Activated T-cell treated with anti-CD3 and anti-CD28 coated beads for 24 hours (primary cell): ENCODE measurements at places on chromosomes 1 and 21.

DNA sequence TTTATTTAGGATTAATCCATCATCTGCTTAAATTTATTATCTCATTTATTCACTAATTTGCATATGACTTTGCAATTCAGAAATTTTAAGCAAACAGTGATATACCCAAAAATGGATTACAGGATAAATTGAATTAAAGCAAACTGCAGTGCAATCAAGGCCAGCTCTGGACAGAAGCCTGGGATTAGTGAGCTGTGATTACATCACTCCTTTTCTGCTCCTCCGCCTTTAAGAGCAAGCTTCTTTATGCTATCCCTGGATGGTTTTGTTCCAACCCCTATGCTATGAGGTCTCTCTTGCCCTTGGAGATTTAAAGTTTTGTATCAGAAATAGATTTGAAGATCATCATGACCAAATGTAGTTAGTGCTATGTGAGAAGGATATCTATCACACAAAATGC is 32.6 kb downstream of the GPR52 start:
- no peak for DNase-seq

DNA sequence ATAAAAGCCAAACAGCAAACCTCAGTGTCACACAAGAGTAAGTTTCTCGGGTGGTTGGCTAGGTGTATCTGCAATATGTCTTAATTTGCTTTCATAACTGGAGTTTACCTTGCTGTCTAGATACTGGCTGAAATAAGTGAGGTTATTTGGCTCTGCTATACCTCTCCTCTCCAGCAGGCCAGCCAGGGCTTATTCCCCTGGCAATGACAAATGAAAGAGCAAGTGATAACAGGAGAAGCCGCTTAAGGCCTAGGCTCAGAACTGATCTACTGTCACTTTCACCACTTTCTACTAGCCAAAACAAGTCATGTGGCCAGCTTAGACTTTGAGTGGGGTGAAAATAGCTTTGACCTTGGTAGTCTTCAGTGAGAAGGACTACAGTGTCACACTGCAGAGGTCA is 4.8 kb upstream of the RPE65 start:
- no peak for DNase-seq

DNA sequence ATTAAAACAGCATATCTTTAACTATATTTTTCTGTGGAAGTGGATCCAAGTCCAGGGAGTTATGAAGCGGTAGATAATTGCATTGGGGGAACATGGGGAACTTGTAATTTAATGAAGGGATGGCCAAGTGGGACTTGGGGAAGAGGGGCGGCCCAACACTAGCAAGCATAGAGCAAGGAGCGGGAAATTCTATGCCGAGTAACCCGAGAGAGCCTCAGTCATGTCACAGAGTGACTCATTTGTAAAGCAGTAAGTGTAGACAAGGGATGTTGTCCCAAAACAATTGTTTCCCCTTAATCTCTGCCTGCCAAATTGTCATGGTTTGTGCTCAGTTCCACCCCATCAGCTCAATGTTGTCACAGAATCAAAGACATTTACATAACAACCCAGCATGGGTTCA is 620.1 kb downstream of the AJAP1 start:
- DNase-seq: no peak

DNA sequence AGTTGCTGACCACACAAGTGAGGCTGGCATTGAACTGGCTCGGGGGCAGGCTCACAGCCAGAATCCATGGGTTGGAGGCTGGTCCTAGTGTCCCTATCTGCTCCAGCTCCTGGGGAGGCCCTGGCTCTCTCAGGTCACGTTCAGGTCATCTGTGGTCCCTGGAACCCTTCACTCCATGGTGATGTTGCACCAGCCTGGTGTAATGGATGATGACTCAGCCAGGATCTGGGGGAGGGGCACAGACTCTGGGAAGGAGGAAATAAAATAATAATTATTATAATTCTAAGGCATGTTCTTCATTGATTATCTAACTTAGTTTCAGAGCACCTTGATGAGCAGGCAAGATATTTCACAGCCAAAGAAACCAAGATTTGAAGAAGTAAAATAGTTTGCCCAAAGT is 26.6 kb upstream of the FCRL4 start:
- no peak for DNase-seq

- no peak for DNase-seq
Measured at GRCh38 chr1:246280551-246280950, 226.5 kb downstream of the SMYD3 start.

- no peak for DNase-seq
Measured at GRCh38 chr1:94115900-94116436, 5.0 kb downstream of the ABCA4 start.

- DNase-seq: no peak
Measured at GRCh38 chr21:39637197-39637970, 24.6 kb downstream of the B3GALT5 start.

DNA sequence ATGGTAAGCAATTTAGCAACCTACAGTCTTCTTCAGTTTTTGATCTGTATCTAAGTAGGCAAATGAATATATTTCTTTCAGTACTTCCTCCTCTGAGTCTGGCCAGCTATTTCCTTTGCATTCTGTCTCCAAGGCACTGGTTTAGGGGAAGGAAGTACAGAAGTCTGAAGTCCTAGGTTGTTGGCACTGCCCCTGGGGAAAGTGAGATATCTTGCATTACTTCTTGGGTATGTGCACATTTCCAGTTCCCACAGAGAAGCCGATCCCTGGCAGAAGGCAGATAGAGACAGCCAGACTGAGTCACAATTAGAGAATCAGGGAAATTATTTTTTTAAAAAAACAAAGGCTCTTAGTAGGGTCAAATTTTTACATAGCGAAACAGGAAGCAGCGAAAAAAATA is 98.8 kb downstream of the RASAL2 start:
- DNase-seq: no peak

DNA sequence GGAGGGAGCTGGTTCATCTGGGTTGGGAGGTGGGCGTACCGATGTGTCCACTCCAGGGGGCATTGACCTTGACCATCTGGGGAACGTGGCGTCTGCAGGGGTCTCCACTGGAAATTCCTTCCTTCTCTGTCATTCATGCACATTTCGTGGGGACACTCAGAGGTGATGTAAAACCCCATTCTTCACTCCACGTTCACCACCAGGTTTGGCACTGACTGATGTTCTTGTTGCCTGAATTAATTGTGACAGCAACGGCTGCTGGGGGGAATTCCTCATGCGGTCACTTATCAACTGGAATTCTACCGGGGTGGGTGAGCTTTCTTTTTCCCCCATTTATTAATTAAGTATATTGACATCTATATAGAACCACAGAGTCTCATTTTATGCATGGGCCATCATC is 18.1 kb upstream of the POFUT2 start:
- DNase-seq: no peak

DNA sequence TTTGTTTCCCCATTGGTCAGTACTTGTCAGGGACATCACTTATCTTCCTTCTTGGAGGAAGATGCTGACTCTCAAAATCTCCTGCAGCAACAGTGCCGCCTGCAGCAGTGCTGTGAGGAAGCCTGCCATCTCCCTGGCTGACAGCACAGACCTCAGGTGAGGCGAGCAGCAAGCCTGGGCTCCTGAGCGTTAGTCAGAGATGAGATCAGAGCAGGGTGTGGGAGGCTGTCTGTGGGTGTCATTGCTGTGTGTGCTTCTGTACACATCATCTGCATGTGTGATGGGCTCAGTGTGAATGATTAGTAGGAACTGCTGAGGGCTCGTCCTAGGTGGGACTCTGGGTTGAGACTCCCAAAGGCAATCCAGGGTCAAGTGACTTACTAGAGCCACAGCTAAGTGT is 6.1 kb downstream of the STRIP1 start:
- peak; percentile 10 for DNase-seq

DNA sequence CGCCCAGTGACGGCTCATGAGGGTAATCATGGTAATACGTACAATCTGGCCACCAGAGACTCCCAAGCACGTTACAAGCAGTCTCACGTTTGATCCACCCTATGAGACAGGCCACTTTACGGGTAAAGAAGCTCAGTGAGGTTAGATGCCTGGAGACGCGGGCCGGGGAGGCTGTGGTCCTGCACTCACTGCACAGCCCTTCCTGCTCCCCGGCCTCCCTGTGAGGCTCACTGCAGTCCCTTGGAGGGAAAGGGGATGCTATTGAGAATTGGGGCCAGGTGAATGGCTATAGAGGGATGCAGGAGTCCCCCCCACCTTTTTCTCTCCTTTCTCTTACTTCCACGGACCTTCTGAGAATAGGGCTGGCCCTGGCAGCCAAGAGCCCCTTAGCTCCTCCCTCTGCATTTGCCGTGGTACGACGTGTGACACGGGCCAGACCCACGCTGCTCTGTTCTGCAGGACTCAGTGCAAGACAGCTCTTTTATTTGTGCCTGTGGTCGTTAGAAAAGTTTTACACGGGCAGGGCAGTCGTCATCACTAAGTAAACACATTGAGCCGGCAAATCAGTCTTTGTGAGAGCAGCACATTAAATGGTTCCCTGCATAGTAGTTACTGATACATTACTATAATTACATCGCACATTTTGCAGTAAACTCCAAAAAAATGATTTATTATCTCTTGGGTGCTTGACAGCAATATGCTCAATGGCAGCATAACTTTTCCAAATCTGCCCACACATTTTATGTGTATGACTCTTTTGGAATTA is 18.8 kb downstream of the KIF26B start:
- no peak for DNase-seq

DNA sequence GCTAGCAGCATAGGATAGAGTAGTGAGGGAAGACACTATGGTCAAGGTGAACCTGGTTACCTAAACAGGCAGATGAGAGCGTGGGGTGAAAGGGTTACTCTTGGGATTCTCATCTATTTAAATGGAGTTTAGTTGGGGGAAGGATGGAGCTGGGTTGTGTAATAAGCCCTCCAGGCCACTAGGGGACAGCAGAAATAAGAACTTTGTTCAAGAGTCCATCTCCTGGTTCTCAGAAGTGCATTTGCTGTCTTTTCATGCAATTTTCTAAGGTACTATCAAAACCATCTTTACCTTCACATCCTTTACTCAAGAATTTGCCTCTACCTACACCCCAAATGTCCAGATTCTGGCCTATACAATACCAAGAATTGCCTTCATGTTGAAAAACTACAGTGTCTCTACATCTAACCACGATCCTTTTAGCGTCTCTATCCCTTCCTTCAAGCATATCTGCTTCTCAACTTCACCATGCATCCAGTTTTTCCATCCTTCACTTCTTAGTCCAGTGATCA is 28.0 kb downstream of the SLAMF1 start:
- no peak for DNase-seq

GRCh38 chr1:53373246-53373645 is 45.4 kb upstream of the LRP8 start:
- DNase-seq: no peak

DNA sequence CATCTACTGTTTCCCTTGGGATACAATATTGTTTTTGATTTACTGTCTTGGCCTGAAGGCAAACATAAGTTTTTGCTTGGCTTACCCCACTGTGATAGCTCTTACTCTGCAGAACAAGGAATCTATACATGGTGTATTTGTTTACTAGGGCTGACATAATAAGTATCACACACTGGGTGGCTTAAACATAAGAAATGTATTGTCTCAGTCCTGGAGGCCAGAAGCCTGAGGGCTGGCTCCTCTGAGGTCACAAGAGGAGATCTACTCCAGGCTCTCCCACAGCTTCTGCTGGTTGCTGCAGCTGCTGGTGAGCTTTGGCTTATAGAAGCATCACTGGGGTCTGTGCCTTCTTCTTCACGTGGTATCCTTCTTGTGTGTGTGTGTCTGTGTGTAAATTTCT is 30.7 kb upstream of the IGSF5 start:
- DNase-seq: no peak

GRCh38 chr1:175209493-175209921 is 16.9 kb upstream of the KIAA0040 start:
- no peak for DNase-seq

- DNase-seq: peak; percentile 50
Measured at GRCh38 chr1:15304708-15305467, 57.9 kb downstream of the FHAD1 start.

GRCh38 chr1:87880098-87880760 is 551.5 kb downstream of the LMO4 start:
- DNase-seq: no peak

DNA sequence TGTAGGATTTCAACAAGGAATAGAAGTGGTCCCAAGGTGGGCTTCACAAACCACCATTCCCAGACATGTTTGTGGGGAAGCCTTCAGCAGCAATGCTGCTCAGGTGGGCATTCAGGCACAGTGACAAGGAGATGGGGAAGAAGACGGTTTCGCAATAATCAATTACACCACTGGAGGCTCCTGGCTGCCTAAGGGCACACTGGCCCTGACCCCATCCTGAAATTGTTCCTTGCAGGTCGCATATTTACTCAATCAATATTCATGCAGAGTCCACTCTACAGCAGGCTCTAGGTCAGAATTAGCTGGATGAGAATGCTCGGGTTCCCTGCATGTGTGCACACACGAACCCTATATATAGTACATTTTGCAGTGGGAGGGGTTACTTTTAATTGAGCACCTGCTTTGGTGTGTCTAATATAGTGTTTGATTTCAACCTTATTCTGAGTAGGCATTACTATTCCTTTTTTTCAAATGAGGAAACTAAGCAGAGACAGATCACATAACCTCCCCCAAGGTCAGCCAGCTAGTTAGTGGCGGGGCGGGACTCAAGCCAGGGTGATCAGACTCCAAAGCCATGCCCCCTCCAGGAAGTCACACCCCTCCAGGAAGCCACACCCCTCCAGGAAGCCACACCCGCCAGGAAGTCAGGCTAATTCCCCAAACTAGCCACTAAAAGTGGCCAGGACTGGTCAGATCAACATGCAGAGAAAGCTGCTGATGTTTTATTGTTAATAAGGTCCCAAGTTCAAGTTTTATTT is 106.5 kb downstream of the HLCS start:
- peak; percentile 6 for DNase-seq

DNA sequence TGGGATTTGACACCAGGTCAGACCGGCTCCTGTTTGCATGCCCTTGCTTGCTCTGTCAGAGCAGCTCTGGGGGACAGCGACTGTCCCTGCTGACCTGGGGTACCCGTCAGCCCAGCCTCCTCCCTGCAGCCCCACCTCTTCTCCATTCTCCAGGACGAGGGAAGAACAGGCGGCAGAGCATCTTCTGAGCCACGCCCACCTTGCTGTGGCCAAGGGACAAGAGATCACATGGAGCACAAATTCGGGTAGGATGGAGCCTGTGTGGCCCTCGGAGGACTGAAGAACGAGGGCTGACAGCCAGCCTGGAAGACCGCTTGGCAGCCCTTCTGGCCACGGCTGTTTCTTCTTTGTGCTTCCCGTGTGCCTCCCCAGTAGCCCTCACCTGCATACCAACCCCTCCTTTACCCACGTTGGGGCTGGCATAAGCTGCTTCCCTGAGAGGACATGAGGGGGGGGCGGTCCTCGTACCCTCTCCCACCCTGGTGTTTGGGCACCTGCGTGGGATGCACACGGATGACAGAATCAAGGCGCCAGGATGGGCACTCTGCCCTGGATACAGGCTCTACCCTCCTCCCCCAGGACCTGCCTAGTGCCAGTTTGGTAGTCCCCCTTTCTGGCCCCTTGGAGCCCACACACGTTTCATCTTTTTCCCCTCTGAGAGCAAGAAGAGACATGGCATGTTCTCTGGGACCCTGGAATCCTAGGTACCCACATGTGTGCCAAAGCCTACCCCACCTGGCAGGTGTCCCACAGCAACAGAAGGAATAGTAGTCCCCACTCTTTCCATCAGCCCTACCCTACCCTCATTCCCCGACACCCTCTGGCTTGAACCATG is 26.9 kb downstream of the CDK18 start:
- no peak for DNase-seq
